ENCODE measurements at places on chromosomes 6 and 20. TPM values are rescaled to one million over a fixed set of nuclear protein-coding genes. Genes with fewer than 3 reads are reported as not detected.

GRCh38 chr6:88177961-88178464 is 11.9 kb upstream of the CNR1 start:
- no peak for DNase-seq

- no peak for DNase-seq
Observed at GRCh38 chr6:121522265-121522664, 86.8 kb downstream of the GJA1 start.

DNA sequence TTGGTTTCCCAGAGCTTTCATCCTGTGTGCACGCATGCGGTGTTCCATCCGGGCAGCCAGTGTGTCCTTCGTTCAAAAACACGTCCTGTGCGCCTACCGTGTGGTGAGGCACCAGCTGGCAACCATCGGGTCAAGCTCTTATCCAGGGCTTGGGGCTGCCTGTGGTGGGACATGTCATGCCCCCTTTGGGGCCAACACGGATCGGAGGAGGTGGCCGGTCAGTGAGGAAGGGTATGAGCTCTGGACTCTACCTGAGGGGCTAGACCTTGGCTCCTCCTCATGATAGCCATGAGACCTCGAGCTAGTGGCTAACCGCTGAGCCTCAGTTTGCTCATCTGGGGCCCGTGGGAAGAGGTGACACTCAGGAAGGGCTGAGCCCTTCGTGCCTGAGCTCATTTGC is 158.5 kb upstream of the PMEPA1 start:
- DNase-seq, result no peak

DNA sequence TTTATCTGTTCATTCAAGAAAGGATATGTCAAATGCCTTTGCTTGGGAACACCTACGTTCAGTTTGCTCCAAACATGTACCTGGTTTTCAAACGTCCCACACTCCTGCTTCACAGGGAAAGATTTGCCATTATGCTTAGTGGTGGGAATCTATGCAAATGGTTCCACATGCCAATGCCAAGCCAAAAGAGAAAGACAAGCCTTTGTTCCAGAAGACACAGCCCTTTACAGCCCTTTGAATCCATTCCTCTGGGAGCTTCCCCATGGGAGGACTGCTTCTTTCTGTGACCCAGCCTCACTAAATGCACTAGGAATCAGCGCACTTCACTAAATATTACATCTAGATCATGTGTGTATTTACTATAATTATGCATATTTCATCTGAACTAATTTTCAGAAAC is 619.5 kb downstream of the PRKN start:
- no peak for DNase-seq

GRCh38 chr20:47032933-47033578 is 138.4 kb downstream of the EYA2 start:
- DNase-seq, result no peak

- DNase-seq, result no peak
Observed at GRCh38 chr20:57617079-57617795, 3.0 kb downstream of the ZBP1 start.

GRCh38 chr6:33694977-33695376 is 16.5 kb downstream of the UQCC2 start:
- no peak for DNase-seq

GRCh38 chr6:100258752-100259151 is 206.0 kb downstream of the SIM1 start:
- no peak for DNase-seq

DNA sequence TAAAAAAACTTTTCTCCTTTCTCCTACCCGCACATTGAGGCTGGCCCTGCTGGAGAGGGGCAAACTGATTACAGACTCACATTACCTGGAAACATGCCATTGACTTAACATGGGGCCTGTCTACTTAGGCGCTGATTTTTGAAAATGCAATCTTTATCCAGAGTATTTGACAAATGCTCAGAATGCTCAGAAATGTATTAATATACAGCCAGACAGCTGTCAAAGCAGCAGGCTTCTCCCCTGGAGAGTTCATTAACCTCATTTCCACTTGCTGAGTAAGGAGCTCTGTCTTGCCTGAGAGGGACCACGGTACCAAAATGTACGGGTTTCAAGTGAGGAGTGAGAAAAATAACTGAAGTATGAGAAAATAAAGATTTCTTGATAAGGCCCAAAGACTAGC is 95.7 kb downstream of the PAX1 start:
- no peak for DNase-seq

The KCNQ5 gene
- 3.4 TPM for polyA plus RNA-seq

The VGLL2 gene
- not detected for polyA plus RNA-seq

The SLC24A3 gene
- polyA plus RNA-seq, result 8.1 TPM

The TTBK1 gene
- 0.44 TPM for polyA plus RNA-seq

The EEF1A2 gene
- polyA plus RNA-seq, result 0.52 TPM

The C6orf141 gene
- polyA plus RNA-seq, result 5.3 TPM

The TUBB1 gene
- 4.3 TPM for polyA plus RNA-seq

The COQ3 gene
- polyA plus RNA-seq, result 9.8 TPM

The BMP6 gene
- polyA plus RNA-seq, result 3.8 TPM

The GRIK2 gene
- polyA plus RNA-seq, result 0.58 TPM

The PDCD2 gene
- 66.3 TPM for polyA plus RNA-seq

The MACROD2 gene
- 8.3 TPM for polyA plus RNA-seq

The UNC5CL gene
- 12.2 TPM for polyA plus RNA-seq

Data from right lung (tissue), 10 donors.